ENCODE measurements at places on chromosomes 16 and 17.

DNA sequence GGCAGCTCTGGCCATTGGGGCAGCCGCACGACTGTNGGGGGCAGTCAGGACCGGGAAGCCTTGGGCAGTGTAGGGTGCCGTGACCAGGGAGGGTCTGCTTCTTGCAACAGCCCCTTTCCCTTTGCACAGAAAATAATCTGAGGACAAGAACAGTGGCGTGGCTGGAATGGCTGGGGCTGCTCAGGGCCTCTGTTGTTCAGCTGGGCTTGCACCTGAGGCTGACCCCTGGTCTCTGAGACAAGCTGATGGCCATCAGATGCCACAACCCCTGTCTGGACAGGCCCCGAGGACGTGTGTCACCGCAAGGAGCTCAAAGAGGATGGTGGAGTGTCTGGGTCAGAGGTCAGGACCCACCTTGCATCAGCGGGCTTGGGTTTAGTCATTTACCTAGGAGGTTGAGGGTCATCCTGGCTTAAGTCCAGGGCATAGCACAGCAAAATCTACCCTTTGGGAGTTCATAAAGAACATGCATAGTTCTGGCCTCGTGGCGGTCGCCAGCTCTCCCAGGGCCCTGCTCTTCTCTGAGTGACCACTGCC, 46.9 kb downstream of the METRNL start:
- no peak for DNase-seq

GRCh38 chr17:18070861-18071340, 16.8 kb upstream of the DRG2 start:
- no peak for DNase-seq

DNA sequence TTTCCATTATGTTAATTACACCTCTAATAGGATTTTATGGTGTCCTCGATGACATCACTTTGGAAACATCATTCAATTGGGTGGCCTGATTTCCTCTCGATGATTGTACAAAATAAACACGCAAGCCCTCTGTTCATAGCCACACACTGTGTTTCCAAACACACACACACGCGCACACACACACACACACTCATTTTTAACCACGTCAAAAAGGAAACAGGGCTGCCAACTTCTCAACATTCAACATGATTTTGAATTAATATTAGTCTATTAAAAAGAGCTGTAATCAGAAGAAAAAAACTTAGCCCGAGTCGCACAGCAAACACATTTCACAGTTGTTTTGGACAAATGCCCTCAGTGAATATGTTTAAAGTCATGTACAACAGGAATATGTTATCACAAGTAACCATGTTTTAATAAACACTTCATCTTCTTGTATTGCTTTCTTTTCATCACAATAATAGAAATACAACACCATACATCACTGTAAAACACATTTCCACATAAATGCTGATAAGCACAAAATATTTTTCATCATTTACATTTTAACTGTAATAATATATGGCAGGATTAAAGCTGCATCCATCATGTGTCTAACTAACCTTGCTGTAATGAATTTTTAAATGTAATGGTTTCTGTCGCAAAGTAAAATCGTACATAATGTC, 219.1 kb upstream of the IRX3 start:
- DNase-seq: peak; percentile 28

DNA sequence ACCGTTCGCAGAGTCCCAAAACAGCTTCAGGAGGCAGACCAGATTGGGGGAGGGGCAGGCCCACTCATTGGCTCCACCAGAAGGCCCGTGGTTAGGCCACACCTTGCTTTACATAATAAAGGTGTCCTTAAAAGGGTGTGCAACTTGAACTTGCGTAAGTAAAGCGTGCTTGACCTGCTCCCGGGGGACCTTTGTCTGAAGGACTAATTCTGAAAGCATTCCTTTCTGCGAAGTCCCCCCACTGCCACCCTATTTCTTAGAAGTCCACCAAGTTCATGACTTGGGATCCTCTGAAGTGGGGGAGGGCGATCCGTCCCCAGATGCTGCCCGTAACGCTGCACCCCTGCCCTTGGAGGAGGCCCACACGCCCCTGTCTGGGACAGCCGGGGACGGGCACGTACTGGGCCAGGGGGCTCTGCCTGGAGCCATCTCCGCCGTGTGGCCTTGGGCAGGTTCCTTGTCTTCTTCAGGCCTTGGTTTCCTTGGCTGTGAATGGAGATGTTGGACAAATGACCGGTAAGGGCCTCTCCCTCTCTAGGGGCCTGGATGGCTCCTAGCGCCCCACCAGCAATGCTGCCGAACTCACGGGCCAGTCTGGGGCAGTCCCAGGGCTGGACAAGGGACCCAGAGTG, 823 bp upstream of the ZNF469 start:
- DNase-seq: no peak

- DNase-seq: no peak
These were observed 40.8 kb downstream of the RPA1 start for GRCh38 chr17:1870592-1870991.

Measured in NCI-H1105 (cell line).